LoVo (cell line): ENCODE measurements at places on chromosomes 13 and 19.

DNA sequence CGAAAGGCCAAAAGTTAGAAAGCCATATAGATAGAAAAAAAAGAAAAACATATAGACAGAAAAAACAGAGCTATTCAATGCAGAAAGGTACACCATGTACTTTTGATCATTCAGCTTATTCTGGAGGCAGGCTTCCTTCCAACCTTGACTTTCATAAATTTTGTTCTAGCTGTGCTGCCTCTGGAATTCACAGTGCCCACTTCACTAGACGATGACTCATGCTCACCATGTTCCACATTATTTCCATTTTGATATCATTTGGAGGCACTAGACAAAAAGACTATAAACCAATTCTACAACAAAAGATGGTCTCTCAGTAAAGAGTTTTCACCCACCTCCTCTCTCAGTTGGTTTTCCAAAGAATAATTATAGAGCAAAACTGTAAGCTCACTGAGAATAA is 229.0 kb upstream of the IPO5 start:
- no peak for DNase-seq

- DNase-seq = no peak
These were observed 16.5 kb downstream of the PRR36 start for GRCh38 chr19:7857727-7858108.

DNA sequence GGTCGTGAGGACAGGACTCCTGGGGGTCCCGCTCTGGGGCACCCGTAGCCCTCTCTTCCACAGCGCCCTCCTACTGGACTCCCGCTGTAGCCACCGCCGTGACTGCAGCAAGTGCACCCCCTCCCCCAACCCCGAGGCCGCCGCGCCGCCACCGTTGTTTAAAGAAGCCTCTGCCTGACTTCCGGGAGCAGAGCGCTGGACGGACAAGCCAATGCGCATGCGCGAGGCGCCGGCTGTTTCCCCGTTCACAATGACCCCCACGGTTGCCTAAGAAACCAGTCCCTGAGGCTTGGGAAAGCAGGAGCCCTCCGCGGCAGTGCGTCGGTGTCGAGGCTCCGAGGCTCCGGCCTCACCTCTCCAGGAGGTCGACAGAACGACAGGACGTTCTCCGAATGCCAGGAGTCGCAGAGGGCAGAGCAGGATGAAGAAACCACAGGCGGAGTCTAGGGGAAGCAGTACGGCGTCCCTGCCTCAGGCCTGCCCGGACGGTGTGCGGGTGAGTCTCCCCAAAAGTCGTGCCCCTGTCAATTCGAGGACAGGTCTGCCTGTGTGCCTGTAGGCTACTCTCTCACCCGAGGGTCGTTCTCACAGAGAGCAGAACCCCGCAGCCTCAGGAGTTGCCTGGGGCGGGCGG is 70.5 kb upstream of the ZNF420 start:
- no peak for DNase-seq

DNA sequence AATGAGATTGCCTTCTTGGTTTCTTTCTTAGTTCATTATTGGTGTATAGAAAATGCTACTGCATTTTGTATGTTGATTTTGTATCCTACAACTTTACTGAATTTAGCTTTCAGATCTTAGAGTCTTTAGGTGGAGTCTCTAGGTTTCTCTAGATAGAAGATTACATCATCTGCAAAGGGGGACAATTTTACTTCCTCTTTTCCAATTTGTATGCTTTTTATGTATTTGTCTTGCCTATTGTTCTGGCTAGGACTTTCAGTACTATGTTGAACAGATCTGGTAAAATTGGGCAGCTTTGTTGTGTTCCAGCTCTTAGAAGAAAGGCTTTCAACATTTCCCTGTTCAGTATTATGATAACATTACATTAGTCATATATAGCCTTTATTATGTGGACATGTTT is 101.0 kb upstream of the SPRY2 start:
- no peak for DNase-seq
